T follicular helper cell (primary cell): ENCODE measurements at places on chromosomes 6 and 20.

DNA sequence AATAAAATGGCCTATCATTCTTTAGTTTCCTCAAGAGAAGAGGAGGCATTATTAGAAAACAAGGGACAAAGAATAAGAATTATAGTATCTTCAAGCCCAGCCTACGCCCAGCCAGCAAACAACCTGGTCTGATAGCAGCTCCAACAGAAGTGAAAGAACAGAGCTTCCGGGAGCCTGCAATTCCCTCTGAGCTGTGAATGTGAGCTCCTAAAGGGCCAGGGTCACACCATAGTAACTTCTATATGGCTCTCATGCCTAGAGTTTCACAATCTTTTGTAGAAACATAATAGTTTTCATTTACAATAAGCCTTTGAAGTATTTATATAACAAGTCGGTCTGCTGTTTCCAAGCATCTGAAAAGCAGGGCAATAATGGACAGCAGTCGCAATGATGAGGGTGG is 116.5 kb downstream of the SMLR1 start:
- DNase-seq = no peak

- DNase-seq = no peak
These were observed 40.1 kb downstream of the SOX4 start for GRCh38 chr6:21633511-21634109.

DNA sequence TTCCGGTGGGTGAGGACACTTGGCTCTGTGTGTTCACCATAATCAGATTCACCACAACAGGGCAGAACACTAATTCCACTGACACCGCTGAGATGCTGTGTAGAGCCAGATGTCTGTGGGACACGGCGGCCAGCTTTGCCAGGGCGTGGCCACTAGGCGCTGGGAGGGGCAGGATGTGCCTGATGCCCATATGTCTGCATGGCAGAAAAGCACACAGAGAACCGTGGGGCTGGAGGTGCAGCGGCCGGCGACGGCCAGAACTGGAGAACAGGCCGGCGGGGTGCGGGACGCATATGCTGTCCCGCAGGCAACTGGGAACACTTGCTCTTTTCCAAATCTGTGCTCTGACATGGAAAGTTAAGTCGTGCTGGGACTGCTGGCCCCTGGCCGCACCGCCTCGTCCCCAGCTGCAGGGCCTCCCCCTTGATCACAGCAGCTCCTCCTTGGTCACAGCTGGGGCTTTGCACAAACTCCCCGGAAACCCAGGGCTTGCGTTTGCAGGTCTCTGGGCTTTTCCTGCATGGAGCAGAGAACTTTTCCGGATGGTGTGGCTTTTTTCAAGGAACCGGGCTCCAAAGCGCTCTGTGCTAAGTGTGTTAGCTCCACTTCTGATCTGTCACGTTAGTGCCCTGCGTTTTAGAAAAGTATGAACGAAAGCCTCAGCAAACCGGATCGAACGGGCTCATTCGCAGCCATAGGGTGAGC is 31.1 kb downstream of the NTSR1 start:
- DNase-seq = peak; percentile 21

GRCh38 chr6:126539022-126539421 is 199.1 kb downstream of the CENPW start:
- DNase-seq = no peak

DNA sequence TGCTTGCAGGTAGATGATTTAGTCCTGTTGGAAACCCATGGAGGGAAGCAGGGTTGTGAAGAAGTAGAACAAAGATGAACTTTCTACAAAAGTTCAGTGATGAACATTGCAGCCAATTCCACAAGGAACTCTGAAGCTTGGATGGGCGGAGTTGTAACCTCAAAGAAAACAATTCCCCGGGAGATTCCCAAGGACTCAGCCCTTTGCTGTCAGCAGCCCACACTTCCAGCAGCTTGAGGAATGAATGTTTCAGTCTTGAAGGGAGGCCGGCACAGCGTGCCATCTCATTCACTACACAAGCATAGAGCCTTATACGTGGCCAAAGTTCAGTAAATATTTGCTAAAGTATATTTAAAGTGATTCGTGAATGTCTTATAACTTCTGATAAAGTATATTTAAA is 269.4 kb downstream of the NKAIN2 start:
- no peak for DNase-seq

- peak; percentile 5 for DNase-seq
These were observed 312.5 kb downstream of the EYA4 start for GRCh38 chr6:133553652-133554051.

GRCh38 chr6:133241086-133241900 is at the start of gene EYA4:
Gene EYA4, plus strand, starts transcription at chr6:133241357. Its CDS starts 33,424 bp downstream, at chr6:133274781.
- no peak for DNase-seq

GRCh38 chr6:33757906-33758305 is 11.2 kb upstream of the IP6K3 start:
- DNase-seq = no peak
